ENCODE measurements at places on chromosomes 3 and 15.
A peak's percentile ranks its signal among the peaks of the same experiment; 100 is the strongest.

DNA sequence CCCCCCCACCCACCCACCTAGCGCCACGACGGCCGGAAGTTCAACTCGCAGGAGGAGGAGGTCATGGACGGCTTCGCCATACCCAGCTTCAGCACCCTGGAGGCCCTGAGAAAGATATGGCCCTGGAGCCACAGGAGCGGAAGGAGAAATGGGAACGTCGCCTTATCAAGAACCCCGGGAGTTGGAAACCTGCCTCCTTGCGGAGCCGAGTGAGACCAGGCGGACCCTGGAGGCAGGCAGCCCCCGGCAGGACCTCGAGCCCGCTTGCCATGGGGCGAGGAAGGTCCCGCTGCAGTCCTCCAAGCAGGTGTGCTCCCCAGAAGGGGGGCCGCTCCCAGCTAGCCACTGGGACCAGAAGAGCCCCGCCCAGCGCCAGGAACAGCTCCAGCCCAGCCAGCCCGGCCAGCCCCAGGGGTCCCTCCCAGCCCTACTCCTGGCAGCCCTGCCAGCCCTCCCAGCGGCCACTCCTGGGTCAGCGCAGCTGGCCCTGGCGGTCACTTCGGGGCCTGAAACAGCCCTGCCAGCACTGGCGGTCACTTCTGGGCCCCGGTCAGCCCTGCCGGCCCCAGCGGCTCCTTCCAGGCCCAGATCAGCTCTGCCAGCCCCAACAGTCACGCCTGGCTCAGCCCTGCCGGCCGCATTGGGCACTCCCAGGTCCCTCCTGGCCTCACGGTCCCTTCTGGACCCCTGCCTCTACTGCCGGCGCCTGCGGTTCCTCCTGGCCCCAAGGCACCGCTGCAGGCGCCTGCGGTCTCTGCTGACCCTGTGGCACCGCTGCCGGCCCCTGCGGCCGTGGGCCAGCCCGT is 10.3 kb upstream of the ROPN1B start:
- no peak for DNase-seq

- no peak for DNase-seq
These were observed 195.4 kb downstream of the RAP2B start for GRCh38 chr3:153357436-153357835.

DNA sequence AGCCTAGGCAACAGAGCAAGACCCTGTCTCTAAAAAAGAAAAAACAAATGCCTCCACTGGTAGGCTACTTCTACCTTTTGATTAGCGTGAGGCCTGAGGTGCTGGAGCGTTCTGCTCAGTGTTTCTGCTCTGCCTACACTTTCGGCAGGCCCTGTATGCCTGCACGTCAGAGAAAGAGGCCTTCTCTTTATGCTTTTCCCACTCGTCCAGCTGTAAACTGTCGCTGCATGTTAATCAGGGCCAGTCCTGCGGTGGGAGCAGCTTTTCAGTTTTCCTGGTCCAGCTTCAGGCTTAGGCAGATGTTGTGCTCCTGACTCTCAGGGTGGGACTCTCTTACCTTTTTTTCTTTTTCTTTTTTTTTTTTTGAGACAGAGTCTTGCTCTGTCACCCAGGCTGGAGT is 25.3 kb downstream of the CSPG5 start:
- no peak for DNase-seq

DNA sequence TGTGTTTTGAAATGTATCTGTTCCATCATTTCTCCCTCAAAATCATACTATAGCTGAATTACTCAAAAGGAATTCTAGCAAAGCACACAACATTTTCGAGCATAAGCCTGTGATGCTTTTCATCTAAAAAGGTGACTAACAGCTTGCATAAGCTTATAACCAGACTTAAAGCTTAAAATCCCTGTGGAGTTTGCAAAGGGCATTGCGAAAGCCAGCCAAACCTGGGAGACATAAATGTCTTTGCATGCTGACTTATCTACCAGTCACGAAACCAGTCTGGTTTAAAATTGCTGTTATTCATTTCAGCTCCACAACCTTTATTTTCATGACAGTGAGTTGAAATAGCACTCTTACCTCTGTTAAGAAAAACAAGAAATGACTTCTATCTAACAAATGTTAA is 35.6 kb upstream of the LIPC start:
- DNase-seq, result peak; percentile 32

DNA sequence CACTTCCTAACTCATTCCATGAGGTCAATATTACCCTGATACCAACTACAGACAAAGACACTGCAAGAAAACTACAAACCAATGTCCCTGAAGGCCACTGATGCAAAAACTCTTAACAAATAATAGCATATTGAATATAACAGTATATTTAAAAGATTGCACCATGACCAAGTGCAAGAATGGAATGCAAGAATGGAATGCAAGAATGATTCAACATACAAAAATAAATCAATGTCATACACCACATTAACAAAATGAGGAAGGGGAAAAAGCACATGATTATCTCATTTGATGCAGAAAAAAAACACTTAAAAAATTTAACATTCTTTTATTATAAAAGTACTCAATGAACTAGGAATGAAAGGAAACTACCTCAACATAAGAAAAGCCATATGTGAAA is 463.1 kb upstream of the NECTIN3 start:
- no peak for DNase-seq

- no peak for DNase-seq
These were observed 4.4 kb downstream of the PAK6 start for GRCh38 chr15:40243126-40243810.

Measured in T1000 (cell line).